ENCODE measurements at places on chromosomes 2 and 18.

DNA sequence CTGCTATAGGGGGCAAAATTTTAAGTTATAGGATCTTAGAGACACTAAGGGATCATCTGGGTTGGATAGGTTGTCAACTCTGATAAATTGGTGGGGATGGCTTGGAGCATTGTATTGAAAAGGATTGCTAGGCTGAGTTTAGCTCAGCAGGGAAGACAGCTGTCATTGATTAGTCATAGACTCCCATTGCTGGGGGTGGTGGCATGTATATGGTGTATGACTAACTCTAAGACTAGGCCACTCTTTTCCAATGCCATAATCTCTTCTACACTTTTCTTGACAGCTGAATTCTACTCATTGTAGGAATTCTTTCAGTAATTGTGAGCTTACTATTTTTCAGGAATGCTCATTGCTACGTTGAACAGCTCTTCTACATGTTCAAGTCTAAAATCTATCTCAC lies 81.3 kb upstream of the PELI1 start:
- no peak for DNase-seq

DNA sequence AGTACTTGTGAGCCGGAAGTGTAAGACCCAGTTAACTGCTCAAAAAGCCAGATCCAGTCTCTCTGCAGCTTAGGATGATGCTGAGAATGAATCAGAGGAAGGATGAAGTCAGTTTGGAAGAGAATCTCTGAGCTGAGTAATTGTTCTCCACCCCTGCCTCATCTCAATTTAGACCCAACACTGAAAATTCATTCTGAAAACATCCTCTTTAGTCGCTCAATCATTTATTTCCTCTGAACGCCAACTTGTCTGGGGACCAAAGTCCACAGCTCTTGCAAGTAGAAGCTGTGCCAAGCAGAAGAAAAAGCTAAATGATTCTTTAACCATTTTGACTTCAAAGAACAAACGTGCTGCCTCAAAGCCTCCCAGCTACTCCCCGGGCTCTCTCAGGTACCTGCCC lies 177.1 kb upstream of the KLHL29 start:
- no peak for DNase-seq

GRCh38 chr2:100577777-100578176 lies 15.0 kb downstream of the PDCL3 start:
- DNase-seq, result no peak

DNA sequence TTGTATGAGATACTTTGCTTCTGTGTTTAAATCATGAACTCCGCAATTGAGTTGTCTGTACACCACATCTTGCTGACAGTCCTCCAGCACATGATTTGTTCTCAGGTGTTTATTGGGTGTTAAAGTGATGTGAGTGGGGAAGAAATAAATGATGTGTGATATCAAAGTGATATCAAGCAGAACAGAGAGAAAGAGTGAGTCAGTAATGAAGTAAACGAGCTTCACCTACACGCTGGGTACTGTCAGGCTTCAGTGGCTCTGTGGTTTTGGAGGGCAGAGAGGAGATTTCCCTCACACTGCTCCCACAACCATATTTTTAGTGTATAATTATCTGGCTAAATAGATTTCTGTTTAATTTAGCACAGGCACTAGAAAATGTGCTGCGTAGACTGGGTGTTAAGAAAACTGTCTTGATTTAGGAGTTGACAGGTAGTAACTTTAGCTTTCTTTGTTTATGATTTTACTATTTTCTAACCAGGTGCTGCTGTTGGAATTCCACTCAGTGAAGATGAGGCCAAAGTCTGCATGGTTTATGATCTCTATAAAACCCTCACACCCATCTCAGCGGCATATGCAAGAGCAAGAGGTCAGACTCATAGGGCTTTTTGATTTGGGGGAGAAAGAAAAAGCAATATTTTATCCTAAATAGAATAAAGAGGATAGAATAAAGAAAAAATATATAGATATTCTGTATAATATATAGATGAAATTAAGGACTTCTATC lies 21.2 kb downstream of the ATIC start:
- DNase-seq, result no peak

GRCh38 chr2:5674026-5674340 lies 18.2 kb upstream of the SOX11 start:
- DNase-seq, result peak; percentile 28

- DNase-seq, result no peak
Observed at GRCh38 chr2:8543060-8543382, 138.8 kb upstream of the ID2 start.

GRCh38 chr2:65731476-65731875 lies 299.1 kb upstream of the SPRED2 start:
- DNase-seq, result no peak

- no peak for DNase-seq
Observed at GRCh38 chr2:88540346-88540745, 86.9 kb downstream of the EIF2AK3 start.

GRCh38 chr2:53941749-53942148 lies 29.0 kb downstream of the PSME4 start:
- DNase-seq, result no peak

GRCh38 chr2:5756272-5756671 lies 64.1 kb downstream of the SOX11 start:
- DNase-seq, result no peak

DNA sequence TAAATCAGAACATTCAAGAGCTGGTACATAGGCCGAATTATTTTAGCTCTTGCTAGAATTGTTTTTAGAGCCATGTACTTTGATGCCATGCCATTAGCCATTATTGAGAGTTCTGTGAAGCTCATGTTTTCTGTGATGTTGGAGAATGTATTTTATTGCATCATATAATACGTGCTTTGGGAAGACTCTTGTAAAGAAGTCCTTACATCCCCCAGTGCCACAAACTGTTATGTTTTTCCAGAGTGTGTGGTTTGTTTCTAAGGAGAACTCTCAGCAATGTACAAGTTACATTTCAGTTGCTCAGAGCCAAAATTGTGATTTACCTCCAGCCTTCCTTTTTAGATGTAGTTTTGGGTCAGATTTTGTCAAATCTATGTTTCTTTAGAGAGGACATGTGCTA lies 148.6 kb downstream of the HAUS1 start:
- no peak for DNase-seq
